Stimulated activated CD8-positive, alpha-beta memory T cell treated with anti-CD3 and anti-CD28 coated beads, Interleukin-4, amount 100 ng/mL, for 1 hour (primary cell): ENCODE measurements at places on chromosomes 11 and 22.

- no peak for DNase-seq
These were observed 28.0 kb upstream of the KRTAP5-6 start for GRCh38 chr11:1668911-1669473.

GRCh38 chr11:86617502-86617901 is 54.9 kb downstream of the ME3 start:
- no peak for DNase-seq

DNA sequence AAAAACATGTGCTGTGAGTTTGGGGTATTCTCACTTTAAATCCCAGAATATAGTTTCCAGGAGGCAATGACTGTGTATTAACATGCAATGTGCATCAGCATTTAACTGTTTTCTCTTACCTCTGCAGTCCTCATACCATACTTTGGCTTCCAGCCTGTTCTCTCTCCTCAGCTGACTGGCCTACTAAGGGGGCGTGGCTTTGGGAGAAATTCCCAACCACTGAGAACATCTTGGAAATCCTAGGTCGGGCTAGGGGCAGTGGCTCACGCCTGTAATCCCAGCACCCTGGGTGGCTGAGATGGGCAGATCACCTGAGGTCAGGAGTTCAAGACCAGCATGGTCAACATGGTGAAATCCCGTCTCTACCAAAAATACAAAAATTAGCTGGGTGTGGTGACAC is 13.5 kb upstream of the ZC3H12C start:
- no peak for DNase-seq

GRCh38 chr11:38425578-38425977 is 1827.5 kb upstream of the RAG2 start:
- no peak for DNase-seq

DNA sequence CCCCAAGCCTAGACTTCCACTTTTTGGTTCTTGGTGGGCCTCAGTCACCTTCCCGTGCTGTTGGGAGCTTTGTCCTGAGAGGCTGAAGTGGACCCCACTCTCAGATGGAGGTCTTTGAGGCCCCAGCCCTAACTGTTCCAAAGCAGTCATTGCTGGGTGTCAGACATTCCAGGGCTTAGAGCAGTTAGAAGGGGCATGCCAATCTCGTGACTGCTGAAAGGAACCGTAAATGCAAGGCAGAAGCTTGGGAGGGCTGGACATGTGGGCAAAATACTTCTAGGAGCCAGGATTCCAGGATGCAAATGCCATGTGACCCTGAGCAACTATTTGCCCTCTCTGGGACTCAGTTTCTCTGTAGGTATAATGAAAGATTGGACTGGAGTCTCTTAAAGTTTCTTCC is 118.8 kb upstream of the CRYBB3 start:
- DNase-seq, result no peak

DNA sequence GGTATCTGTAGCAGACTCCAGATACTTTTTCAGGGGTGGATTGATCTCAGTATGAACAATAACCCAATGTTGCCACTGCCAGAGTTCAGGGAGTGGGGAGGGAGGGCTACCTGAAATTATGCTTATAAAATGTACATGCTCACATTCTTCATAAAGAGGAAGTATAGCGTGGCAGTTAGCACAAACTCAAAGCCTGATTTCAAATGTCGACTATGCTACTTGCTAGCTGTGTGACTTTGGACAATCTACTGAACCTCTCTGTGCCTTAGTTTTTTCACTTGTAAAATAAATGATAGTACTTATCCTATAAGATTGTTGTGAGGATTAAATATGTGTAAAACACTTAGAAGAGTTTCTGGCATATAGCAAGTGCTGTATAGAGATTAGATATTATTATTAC is 26.5 kb upstream of the POU2AF1 start:
- no peak for DNase-seq

DNA sequence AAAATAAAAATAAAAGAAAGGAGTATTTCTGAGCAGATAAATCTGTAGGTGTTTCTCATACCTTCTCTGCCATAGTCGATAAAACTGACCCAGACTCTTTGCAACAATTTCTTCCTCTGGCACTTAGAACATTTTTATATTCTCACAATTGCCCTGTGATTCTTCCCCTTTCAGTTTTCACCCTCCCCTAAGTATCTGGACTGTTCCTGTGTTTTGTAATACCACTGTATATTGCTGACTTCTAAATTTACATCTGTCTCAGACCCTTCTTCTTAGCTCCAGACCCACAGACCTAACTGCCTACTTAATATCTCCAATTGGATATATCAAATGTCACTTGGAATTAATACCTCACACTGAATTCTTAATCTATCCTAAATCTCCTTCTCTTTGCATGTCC is 133.4 kb upstream of the DDI1 start:
- no peak for DNase-seq

- DNase-seq, result peak; percentile 6
These were observed 17.0 kb upstream of the PSMA1 start for GRCh38 chr11:14537134-14537599.

DNA sequence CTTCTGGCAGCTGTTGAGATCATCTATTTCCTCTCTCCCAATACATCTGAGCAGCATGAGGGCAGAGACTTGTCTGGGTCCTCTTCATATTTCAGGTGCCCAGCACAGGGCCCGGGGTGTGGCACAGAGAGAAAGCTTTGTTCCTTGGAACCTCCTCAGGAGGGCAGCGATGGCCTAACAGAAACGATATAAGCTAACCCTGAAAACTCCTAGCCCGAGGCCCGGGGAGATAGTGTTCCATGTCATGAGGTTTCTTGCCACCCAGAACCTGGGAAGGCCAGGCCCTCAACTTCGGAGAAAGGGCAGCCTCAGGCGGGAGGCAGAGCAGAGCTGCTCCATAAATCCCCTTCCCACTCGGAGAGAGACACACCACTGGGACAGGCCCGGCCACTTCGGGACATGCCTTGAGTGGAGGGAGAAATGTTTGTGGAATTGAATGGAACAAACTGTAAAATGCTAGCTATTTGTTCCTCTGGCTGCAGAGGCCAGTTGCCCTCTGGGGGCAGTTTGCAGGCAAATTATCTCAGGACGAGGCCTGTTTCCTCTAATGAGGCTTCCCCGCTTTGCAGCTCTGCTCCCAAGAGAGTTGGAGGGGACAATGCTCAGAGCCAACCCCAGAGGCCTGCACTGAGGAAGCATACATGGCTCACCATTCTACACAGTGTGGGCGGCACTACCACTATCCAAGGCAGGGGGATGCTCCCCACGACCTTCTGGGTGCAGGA is 11.6 kb downstream of the ARRB1 start:
- no peak for DNase-seq

- no peak for DNase-seq
These were observed 30.5 kb upstream of the FNBP4 start for GRCh38 chr11:47797633-47798032.

- DNase-seq, result no peak
These were observed 59.8 kb upstream of the CD82 start for GRCh38 chr11:44505581-44506054.

DNA sequence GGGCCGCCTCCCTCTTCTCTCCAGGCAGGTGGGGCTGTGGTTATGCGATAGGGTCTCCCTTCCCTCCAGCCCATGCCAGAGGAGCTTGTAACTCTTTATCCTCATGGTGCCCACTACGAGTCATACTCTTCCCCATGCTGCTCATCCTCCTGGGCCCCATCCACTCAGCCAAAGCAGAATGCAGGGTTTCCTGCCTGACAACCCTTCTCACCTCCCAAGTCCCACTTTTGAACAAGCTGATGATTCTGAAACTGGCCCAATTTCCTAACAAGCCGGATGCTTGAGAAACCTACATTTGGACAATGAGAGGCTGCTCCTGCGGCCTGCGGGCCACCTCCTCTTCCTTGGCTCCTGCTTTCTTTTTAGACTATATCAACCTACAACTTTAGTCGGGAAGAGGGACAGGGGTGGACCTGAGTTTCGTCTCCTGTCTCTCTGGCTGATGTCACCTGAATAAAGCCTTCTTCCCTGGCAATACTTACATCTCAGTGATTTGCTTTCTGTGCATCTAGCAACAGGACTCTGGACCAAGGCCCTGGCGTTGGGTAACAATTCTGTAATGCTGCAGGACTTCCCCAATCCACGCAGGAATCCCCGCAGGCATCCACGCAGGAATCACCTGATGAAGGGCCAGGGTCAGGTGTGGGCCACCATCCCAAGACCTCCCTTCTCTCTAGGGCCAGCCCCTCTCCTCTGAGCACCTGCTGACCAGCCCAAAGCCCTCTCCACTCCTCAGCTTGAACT is 1.5 kb upstream of the NDUFS8 start:
- DNase-seq, result no peak

DNA sequence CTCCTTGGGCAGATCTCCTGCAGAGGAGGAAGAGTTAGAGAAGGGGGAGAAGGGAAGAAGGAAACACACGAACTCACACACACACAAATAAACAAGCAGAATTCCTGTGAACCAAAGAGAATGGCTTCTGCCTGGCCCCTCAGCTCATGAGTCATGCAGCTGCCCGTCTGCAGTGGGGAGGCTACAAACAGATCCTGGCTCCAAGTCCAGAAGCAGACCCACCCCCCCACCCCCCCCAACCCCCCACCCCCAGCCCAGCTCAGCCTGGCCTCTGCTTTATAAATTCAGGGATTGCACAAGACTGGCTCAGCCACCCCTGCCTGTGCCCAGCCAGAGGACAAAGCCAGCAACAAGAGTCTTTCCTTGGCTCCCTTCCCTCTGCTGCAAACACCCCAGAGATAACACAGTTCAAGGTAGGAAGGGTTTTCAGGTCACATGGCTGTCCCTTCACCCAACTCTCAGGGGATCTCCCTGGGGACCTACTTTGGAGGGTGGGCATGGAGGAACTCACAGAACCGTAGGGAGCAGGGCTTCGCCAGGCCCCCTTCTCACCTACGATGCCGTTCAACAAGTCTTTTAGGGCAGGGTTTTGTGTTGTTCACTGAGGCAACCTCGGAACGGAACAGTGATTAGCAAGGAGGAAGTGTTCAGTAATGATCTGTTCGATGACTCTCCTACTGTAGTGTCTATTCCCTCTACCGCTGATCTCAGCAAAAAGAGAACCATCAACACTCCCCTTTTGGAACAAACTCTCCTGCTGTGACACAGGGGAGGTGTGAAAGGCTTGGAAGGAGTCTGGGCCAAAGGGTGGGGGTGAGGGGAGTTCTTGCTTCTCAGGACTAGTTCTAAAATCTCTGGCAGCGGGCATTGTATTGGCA is 35.5 kb downstream of the RPL27A start:
- DNase-seq, result no peak

GRCh38 chr22:50627642-50628542 is at the start of gene ARSA:
Gene ARSA (minus strand): TSS chr22:50628152. CDS start chr22:50627779, 373 bp downstream.
- peak; percentile 59 for DNase-seq

GRCh38 chr22:21067901-21068680 is 22.3 kb downstream of the LRRC74B start:
- no peak for DNase-seq

DNA sequence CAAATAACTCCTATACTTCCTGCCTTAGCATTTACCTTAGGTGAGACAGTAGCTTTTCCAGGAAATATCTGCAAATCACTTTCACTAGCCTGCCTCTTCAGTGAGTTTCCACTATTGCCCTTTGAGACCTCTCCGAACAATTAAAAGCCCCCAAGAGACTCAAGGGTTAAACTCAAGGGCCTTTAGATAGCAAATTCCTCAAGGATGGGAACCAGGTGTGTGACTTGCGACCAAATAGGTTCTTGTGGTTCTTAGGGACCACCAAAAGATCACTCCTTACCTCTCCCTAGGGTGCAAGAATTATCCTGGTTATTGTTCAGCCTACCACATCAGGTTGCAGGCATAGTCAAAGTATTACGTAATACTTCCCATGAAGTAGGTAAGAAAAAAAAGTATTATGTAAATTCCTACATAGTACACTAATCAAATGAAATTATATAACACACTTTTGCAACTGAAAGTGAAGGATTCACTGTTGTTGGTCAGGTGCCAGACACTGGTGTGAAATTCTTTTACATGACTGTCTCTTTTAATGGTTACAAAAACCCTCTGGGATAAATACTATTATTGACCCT is 1.4 kb upstream of the RDX start:
- no peak for DNase-seq

- no peak for DNase-seq
These were observed 195.7 kb downstream of the IGLL1 start for GRCh38 chr22:23384431-23384830.

DNA sequence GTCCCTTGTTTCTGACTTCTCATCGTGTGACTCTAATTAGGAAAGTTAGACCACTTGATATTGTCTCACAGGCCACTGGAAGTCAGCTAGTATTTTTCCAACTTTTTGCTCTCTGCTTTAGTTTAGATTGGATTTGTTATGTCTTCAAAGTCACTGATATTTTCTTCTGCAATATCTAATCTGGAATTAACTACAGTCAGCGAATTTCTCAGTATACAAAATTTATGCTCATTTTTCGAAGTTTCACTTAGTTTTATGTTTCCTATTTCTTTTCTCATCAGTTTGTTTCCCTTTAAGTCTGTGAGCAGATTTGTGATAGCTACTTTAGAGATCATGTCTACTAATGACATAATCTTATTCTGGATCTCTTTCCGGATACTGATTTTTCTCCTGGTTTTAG is 1027.2 kb upstream of the CNTN5 start:
- DNase-seq, result no peak

DNA sequence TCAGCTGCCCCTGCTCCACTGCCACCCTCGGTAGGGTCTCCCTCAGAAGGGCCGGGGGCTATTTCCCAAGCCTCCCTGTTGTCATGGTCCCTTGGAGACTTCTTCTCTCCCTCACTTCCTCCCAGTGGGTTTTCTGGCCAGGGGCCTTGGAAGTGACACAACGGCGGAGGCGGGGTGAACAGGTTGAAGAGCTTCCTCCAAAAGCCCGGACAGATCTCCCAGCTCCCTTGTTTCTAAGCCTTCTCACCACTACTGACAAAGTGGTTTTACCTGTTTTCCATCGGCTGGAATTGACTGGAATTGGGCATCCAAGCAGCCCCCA is 14.5 kb downstream of the MYH9 start:
- DNase-seq, result no peak

- DNase-seq, result no peak
These were observed 25.8 kb downstream of the TNRC6B start for GRCh38 chr22:40203572-40203971.

DNA sequence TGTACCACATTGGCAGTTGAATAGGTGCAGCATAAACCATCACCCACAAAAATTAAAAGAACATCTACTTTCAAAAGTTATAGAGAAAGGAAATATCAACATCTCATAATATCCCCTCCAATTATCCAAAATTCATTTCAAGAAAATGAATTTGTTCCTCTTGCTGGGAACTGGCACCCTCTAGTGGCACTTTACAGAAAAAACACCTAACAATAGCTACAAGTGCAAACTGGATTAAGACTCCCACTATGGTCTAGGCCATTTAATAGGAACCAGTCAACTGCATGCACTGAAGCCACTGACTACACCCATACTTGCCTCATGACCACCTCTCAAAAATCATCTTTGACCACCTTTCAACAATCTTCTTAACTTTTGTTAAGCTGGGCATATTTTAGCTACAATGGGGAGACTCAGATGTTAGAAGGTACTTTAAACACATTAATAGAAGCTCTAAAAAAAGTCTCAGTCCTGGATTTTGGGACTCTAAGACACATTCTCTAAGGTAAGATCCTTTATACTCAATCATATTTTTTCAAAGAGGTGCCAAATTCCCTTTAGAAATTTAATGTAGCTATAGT is 17.3 kb downstream of the TRAF6 start:
- DNase-seq, result no peak

GRCh38 chr11:68659158-68659921 is 25.0 kb upstream of the GAL start:
- no peak for DNase-seq

GRCh38 chr11:76200006-76200940 is 6.0 kb downstream of the WNT11 start:
- no peak for DNase-seq
